ENCODE measurements at places on chromosomes 11 and 22.

- DNase-seq, result no peak
Observed at GRCh38 chr11:32830413-32830738, 649 bp downstream of the PRRG4 start.

- no peak for DNase-seq
Observed at GRCh38 chr11:133409799-133410198, 122.5 kb downstream of the OPCML start.

- no peak for DNase-seq
Observed at GRCh38 chr11:118610225-118610772, 2.9 kb downstream of the PHLDB1 start.

- no peak for DNase-seq
Observed at GRCh38 chr11:87942786-87943185, 232.5 kb downstream of the RAB38 start.

DNA sequence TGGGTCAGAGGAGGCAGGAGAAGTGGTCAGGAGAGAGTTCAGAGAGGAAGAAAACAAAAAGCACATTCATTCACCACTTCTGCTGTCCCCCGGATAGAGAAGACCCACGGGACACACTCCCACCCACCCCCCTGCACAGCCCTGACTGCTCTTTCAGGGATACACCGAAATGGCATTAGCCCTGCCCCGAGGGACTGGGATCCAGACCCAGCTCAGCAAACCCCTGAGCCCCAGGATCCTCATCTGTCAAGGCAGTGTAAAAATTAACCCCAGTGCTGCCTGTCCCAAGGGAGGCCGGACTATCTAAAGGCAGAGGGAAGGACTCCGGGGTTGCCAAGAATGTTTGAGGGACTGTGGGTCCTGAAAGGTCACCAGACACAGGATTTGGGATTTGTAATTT is 31.2 kb downstream of the TPBGL start:
- DNase-seq, result no peak

GRCh38 chr11:111634981-111635705 is 32.9 kb downstream of the SIK2 start:
- no peak for DNase-seq

DNA sequence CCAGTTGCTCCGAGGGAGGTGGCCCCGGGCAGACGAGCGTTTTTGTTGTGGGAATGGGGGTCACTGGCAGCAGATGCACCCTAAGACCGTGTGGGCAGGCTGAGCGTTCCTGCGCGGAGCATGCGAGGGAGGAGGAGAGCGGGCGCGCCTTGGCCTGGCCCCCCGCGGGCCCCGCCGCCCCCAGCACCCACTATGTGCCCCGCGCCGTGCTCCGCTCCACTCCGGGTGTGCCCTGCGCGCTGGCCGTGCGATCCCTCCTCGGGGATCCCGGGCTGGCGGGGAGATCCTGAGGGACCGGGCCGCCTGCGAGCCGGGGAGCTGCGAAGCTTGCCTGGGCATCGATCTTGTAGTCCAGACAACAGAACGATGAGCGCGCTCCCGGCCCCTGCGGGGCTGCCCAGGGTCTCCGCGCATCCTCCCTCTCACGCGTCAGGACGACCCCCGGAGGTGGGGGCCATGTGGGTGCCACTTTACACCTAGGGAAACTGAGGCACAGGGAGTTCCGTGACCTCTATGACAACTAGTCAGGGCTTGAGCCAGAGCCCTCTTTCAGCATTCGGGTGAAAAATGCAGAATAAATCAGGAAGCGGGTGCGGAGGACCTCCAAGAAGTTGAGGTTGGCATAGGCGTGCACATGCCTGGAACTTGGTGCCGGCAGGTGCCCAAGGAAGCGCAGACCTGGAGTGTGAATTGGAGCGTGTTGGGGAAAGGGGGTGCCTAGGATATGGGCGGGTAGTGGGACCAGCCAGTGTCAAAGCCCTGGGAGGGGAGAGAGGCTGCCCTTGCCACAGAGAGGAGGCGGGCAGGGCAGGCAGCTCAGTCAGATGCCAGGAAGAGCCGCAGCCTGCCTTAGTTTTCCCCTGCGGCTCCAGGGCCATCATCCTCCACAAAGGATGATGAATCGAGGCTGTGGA is 1.3 kb upstream of the KMT5B start:
- DNase-seq, result no peak

GRCh38 chr11:15499674-15500073 is 385.0 kb downstream of the INSC start:
- DNase-seq, result no peak

- DNase-seq, result no peak
Observed at GRCh38 chr22:43077121-43077877, 11.9 kb downstream of the TTLL1 start.

DNA sequence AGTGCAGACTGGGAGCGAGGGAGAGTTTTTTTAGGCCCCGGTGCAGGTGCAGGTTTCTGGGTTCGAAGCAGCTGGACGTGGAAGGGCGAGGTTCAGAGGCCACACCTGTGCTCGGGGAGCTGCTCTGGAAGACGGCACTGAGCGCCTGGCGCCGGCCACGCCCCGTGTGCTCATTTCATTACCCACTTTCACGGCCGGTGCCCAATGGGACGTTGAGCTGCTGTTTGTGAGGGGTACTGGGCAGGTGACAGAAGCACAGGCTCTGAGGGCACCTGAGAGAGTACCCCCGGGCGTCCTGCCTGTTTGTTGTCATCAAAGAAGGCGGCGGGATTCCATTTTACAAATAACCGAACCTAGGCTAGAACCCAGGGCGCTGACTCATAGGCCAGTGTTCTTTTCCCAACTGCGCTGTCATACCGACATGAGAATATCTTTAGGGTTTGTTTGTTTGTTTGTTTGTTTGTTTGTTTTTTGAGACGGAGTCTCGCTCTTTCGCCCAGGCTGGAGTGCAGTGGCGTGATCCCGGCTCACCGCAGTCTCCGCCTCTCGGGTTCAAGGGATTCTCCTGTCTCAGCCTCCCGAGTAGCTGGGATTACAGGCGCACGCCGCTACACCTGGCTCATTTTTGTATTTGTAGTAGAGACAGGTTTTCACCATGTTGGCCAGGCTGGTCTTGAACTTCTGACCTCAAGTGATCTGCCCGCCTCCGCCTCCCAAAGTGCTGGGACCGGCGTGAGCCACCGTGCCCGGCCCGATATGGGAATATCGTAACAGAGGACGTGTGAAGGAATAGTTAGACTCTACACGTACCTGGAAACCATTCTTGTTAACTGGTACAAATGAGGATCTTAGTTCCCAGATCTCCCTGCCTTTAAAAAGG is 16.6 kb upstream of the SPTBN2 start:
- DNase-seq, result peak; percentile 42

GRCh38 chr22:36914390-36914752 is 943 bp downstream of the CSF2RB start:
- no peak for DNase-seq

DNA sequence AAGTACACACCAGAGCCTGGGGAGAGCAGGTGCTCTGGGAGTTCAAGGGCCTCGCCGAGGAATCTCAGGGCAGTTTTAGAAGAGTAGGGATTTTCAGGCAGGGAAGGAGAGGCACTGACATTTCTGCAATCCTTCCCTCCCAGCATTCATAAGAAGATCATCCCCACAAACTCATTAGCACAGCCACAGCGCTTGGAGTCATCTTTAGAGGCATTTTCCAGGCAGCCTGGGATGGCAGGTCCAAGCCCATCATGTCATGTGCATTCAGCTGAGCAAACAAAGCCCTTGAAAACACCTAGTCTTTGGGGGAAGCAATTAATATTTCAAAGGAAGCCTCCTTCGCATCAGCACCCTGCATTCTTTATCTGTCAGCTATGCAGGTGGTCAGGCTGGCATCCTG is 43.8 kb downstream of the MAP6 start:
- DNase-seq, result no peak

DNA sequence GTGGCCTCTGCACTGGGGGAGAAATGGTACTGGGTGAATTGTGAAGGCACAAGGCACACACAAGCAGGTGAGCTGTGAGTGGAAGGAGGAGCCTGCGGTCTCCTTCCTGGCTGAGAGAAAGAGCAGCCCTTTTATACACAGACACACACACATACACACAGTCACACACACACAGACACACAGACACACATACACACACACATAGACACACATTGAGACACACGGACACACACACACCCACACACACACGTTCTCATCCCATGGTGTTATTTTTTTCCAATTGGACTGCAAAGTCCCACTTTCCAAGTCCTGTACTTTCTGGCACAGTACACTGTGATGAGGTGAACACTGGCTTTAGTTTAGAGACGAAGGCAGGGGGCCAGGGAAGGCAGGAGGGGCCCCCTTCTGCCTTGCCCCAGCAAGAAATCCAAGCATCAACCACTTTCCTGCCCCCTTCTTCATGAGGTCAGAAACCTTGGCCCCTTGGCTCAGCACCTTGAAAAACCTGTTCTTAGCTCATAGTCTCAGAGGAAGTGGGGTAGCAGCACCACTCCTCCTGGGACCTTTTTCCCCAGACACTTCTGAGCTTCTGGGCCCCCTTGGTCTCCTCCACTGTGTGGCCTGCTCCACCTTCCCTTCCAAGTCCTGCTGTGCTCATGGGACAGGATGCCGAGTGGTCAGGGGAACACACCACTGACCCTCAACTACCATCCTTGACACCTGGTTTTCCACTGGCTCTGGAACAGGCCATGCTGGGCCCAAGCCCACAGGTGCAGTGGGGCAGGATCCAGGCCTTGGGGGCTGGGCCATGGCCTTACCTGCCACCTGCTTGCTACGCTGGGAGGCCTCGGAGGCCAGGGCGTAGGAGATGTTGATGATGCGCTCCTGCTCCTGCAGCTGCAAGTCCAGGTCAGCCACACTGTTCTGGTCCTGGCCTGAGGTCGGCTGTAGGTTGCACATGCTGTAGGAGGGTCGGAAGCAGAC is 43.8 kb downstream of the C11orf58 start:
- DNase-seq, result no peak

- no peak for DNase-seq
Observed at GRCh38 chr11:100910808-100911207, 218.8 kb downstream of the PGR start.
